ENCODE measurements at places on chromosomes 2 and 18.

DNA sequence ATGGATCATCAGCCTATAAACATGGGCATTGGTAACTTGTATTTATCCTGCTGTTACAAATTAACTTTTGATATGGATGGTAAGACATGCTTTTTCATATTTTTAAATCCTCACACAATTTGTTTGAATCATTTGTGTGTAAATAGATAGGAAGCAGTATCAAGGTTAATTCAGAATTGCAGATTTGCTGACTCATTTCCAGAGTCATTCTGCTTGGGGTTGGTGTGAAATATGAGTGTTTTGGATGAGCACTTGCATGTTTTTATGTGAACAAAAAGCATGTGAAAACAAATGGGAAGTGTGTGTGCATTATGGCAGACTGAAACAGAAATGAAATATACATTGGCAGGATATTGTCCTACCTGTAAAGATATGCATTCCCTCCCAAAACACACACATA, 11.8 kb downstream of the CCDC85A start:
- peaks cover 5% of the 10 kb centered on the region for H3K4me1 ChIP-seq
- no peak for DNase-seq
- H3K4me3 ChIP-seq, result no peak overlapping the region

DNA sequence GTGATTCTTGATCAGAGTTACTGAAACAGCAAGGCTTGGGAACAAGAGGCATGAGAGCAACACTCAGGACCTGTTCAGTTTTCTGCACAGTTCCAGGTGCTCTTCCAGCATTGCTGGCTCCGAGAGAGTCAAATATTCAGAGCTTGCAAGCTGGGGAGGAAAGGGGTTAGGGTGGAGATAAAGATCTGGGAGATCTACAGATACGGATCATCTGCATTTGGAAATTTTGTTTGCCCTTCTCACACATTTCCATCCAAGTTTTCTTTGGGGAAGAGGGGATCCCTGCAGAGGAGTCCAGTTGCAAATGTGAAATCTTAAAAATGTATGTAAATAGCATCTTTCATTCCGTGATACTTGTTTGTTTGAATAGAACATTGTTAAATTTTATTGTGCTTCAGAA, 108.2 kb downstream of the NEDD4L start:
- H3K27me3 ChIP-seq, result no peaks in the 10 kb centered on the region
- no peaks in the 10 kb centered on the region for H3K4me1 ChIP-seq
- no peaks in the 10 kb centered on the region for H3K36me3 ChIP-seq
- no peak overlapping the region for H3K27ac ChIP-seq

DNA sequence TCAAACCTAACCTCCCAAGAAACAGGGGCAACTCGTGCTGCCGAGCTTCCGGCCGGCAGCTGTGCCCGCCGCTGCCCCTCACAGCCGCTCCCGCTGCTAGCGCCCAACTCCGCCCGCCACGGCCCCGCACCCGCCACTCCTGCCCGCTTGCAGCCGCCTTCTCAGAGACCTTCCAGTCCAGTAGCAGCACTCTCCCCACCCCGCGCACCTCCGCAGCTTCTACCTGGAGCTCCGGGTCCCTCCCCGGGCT, 722 bp upstream of the C2orf15 start:
- H3K4me3 ChIP-seq, result peak overlapping the region; percentile 55
- H3K27me3 ChIP-seq, result peaks cover 3% of the 10 kb centered on the region
- no peak for DNase-seq
- H3K4me1 ChIP-seq, result peaks cover 7% of the 10 kb centered on the region
- H3K27ac ChIP-seq, result no peak overlapping the region

- peaks cover 21% of the 10 kb centered on the region for H3K4me1 ChIP-seq
- no peak overlapping the region for H3K27ac ChIP-seq
- H3K27me3 ChIP-seq, result no peaks in the 10 kb centered on the region
- DNase-seq, result no peak
- no peaks in the 10 kb centered on the region for H3K36me3 ChIP-seq
- H3K4me3 ChIP-seq, result no peak overlapping the region
These were observed 156.1 kb downstream of the MGAT5 start for GRCh38 chr2:134410006-134410405.

All from SJSA1 (cell line).